Stimulated activated CD8-positive, alpha-beta memory T cell treated with anti-CD3 and anti-CD28 coated beads, Interleukin-2, amount 100 ng/mL, for 1 hour (primary cell): ENCODE measurements at places on chromosomes 5 and 9.

DNA sequence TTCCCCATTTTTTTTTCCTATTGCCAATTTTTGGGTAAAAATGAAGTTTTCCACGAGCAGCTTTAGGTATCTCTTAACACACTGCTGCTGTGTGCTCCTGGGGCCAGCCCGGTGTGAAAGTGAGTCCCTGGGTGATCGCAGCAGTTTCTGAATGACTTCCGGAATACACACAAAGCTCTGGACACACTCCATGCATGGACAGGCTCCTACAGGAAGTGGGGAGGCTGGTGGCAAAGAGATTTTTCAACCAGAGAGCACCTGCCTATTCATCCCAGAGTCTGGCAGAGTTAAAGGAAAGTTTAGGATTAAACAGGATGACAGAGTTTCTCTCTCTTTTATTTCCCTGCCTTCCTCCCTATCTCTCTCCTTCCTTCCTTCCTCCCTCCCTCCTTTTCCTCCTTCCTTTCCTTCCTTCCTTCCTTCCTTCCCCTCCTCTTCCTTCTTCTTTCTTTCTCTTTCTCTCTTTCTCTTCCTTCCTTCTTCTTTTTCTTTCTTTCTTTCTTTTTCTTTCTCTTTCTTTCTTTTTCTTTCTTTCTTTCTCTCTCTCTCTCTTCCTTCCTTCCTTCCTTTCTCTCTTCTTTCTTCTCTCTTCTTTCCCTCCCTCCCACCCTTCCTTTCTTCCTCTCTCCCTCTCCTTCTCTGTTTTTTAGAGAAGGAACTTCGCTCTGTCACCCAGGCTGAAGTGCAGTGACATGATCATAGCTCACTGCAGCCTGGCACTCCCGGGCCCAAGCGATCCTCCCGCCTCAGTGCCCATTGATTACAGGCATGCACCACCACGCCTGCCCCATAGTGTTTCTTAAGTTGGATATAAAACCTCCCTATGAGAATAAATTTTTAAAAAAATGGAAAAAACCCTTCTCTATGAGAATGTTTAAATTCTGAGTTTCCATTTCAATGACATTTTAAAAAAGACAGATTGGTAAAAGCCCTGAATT, 38.7 kb upstream of the UBTD2 start:
- DNase-seq = no peak

- DNase-seq = no peak
These were observed 32.5 kb downstream of the COL27A1 start for GRCh38 chr9:114187827-114188226.

GRCh38 chr9:14993061-14993800, 83.0 kb upstream of the FREM1 start:
- DNase-seq = no peak

- no peak for DNase-seq
These were observed 26.2 kb upstream of the LVRN start for GRCh38 chr5:115936031-115936430.

DNA sequence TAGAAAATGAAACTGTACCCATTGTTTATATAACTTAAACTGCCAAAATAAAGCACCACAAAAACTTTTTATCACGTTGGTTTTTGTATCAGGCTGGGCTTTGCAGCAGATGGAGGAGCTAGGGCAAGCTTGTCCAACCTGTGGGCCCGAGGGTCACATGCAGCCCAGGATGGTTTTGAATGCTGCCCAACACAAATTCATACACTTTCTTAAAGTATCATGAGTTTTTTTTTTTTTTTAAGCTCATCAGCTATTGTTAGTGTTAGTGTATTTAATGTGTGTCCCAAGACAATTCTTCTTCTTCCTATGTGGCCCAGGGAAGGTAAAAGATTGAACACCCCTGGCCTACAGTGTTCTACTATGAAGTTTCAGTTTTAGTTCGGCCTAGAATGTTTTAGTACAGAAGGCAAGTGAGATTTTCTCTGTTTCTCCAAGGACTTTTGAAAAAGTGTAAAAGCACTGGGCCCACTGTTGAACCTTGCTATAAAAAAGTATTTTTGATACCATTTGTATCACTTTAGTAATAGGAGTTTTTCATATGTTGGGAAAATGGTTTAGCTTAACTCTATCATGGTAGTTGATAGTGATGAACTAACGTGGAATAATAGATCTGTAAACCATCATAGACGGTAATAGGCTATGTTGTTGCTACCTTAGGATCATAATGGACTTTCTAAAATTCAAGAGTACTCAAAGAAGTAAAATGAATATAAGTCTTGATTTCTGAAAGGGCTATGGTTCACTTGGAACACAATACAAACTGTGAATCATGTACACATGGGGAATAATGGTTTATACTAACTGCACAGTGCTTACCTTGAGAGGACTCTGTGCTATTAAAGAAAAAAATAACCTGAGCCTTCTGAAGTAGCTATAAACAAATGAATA, 2.9 kb downstream of the CDKN2A start:
- no peak for DNase-seq
